Esophagus muscularis mucosa (tissue), 4 donors: ENCODE measurements at places on chromosomes 6 and 20. TPM values are rescaled to one million over a fixed set of nuclear protein-coding genes. Genes with fewer than 3 reads are reported as not detected.

DNA sequence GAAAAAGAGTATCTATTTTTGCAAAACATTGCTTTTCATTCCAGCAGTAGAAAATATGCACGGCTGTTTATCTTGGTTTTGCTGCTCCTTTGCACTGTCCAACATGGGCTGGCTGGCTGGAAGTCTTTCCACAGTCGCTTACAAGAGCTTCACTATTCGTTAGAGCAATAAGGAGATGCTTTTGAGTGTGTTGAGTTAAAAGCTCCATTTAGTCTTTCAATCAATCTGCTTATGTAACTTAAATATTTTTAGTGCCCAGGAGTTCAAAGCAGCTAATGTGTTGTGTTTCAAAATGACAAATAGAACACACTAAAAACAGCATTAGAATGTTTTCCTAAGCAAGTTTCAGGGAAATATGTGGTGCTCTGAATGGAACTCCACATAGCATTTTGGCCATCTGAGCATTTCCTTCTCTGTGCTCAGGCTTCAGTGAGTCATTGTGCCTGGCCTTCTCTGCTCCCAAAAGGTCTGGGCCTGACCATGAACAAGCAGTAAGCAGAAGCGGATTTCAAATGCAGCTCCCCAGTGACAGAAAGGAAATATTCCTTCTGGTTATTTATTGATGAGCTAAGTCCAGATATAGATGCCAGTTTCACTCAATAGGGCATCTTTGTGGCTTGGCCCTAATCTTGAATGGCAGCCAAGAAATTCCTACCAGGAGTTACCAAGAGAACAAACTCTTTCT, 580.3 kb downstream of the TENT5A start:
- no peaks in the 10 kb centered on the region for H3K36me3 ChIP-seq
- DNase-seq = no peak
- no peak overlapping the region for H3K27ac ChIP-seq
- no peaks in the 10 kb centered on the region for H3K27me3 ChIP-seq

GRCh38 chr20:43925801-43926200, 11.1 kb downstream of the TOX2 start:
- H3K4me1 ChIP-seq = no peaks in the 10 kb centered on the region
- no peaks in the 10 kb centered on the region for H3K27me3 ChIP-seq
- no peak for DNase-seq
- no peak overlapping the region for H3K27ac ChIP-seq
- no peak overlapping the region for H3K4me3 ChIP-seq

GRCh38 chr6:73728548-73729205, 32.7 kb downstream of the CD109 start:
- H3K4me3 ChIP-seq = no peak overlapping the region
- peaks cover 5% of the 10 kb centered on the region for H3K4me1 ChIP-seq
- DNase-seq = no peak

DNA sequence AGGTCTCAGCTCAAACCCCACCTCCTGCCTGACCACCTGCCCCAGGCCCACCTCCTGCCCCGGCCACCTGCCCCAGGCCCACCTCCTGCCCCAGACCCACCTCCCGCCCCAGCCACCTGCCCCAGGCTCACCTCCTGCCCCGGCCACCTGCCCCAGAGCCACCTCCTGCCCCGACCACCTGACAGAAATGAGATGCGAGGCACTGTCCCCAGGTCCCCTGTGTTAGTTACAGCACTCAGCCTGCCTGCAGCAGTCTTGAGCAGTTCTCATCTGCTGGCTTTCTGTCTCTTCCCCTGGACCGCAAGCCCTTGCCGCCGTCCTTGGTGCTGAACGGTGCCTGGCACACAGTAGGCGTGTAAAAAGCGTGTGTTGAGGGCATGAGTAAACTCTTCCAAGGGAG, 79.5 kb downstream of the CDH4 start:
- H3K4me1 ChIP-seq = no peaks in the 10 kb centered on the region
- H3K4me3 ChIP-seq = no peak overlapping the region
- DNase-seq = peak; percentile 95

GRCh38 chr6:75288023-75288422, 3.4 kb upstream of the TMEM30A start:
- no peaks in the 10 kb centered on the region for H3K36me3 ChIP-seq
- no peak overlapping the region for H3K27ac ChIP-seq
- no peak overlapping the region for H3K4me3 ChIP-seq
- peaks cover 33% of the 10 kb centered on the region for H3K4me1 ChIP-seq
- H3K27me3 ChIP-seq = no peaks in the 10 kb centered on the region

- peak overlapping the region; percentile 44 for H3K4me3 ChIP-seq
- H3K4me1 ChIP-seq = peaks cover 34% of the 10 kb centered on the region
- H3K36me3 ChIP-seq = no peaks in the 10 kb centered on the region
- no peaks in the 10 kb centered on the region for H3K27me3 ChIP-seq
Observed at GRCh38 chr6:142819603-142820337, 125.2 kb downstream of the HIVEP2 start.

GRCh38 chr6:127452803-127453202, 6.4 kb downstream of the KIAA0408 start:
- DNase-seq = no peak
- no peaks in the 10 kb centered on the region for H3K4me1 ChIP-seq
- H3K27me3 ChIP-seq = no peaks in the 10 kb centered on the region
- no peak overlapping the region for H3K4me3 ChIP-seq
- H3K36me3 ChIP-seq = no peaks in the 10 kb centered on the region

DNA sequence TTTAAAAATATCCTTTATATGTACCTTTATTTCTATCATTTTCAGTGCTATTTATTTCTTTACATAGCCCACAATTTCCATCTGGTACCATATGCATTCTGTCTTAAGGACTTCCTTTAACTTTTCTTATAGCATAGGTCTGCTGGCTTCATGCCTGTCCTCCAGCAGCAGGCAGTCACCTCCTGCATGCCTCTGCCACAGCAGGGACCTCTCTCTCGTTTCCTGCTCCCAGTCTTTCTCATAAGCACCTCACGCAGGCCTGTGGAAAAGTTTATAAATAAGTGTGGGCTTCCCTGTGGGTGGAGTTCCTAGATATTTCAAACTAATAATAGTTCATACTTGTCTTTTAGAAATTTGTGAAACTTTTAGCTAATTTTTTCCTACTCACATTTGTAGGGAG, 133.9 kb downstream of the KCNQ5 start:
- H3K4me1 ChIP-seq = peaks cover 20% of the 10 kb centered on the region
- no peak overlapping the region for H3K27ac ChIP-seq
- H3K36me3 ChIP-seq = no peaks in the 10 kb centered on the region
- no peak for DNase-seq
- H3K27me3 ChIP-seq = no peaks in the 10 kb centered on the region

DNA sequence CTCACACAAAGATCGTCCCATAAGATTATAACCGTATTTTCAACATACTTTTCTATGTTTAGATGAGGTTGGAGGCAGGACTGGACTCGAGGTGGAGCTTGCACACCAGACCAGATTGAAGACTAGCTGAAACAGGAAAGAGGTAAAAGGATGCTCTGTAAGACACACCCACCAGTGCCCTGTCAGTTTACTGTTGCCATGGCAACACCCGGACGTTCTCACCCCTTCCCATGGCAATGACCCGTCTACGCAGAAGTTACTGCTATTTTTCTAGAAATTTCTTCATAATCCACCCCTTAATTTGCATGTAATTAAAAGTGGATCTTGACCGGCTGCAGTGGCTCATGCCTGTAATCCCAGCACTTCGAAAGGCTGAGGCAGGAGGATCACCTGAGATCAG, 13.6 kb upstream of the SRSF6 start:
- no peaks in the 10 kb centered on the region for H3K27me3 ChIP-seq
- no peak overlapping the region for H3K4me3 ChIP-seq
- no peak for DNase-seq
- H3K36me3 ChIP-seq = no peaks in the 10 kb centered on the region
- H3K27ac ChIP-seq = no peak overlapping the region

DNA sequence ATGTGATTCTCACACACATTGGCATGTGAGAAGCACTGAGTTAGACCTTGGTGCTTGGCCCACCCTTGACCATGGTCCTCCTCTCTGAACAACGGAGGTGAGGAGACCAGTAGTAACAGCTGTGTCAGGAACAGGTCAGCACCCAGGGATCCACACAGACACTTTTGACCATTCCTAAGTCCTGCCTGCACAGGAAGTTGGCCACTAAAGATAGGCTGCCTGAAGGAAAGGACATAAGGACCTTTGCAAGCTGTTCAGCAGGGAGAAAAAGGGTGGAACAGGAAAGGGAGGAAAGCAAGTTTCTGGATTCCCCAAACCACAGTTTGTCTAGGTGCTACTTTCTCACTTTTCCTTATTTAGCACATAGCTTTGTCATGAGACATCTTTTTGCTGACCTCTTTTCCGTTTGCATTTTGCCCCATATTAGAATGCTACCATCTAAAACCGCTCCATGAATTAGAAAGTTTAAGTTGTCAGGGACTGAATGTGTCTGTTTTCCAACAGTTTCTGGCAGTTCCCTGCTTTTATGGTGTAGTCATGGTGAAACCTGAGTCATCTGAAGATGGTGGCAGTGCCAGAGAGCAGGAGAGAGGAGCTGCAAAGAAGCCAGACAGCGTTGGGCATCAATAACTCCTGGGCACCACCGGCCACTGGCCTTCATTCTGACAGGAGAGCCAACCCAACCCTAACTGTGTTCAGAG, 1.1 kb upstream of the CD109 start:
- DNase-seq = no peak
- no peaks in the 10 kb centered on the region for H3K27me3 ChIP-seq
- H3K27ac ChIP-seq = peak overlapping the region; percentile 86

DNA sequence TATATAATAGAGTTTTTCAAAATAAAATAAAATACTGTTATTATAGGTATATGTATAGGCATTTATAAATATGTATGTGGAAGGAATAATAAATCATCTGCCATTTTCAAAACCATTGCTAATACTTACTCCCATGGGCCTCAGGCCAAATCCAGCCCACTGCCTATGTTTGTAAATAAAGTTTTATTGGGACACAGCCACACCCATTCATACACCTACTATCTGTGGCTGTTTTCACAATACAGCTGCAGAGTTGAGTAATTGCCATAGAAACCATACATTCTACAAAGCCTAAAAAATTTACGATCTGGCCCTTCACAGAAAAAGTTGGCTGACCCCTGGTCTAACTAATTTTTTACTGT, 9.5 kb downstream of the ALDH5A1 start:
- H3K4me3 ChIP-seq = no peak overlapping the region
- peaks cover 23% of the 10 kb centered on the region for H3K36me3 ChIP-seq
- no peak overlapping the region for H3K27ac ChIP-seq
- no peaks in the 10 kb centered on the region for H3K27me3 ChIP-seq
- peak; percentile 19 for DNase-seq

DNA sequence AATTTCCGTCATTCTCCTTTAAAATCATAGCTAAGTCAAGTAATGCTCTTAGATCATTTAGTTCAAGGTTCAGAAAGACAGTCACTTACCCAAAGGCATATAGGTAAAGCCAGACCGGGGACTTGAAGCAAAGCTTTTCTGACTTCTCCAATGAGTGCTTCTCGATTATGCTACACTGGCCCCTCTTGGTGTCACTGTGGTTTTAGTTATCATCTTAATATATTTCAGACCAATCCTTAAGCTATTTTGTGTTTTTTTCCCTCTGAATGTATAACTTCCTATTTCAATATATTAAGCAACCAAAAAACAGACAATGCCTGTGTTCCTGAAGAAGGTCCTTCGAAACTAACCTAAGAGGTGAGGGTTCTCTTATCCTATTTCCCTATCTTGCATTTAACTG, 3.9 kb downstream of the PRDM1 start:
- H3K36me3 ChIP-seq = no peaks in the 10 kb centered on the region
- no peak overlapping the region for H3K27ac ChIP-seq
- H3K27me3 ChIP-seq = peaks cover 60% of the 10 kb centered on the region
- no peak overlapping the region for H3K4me3 ChIP-seq
- peaks cover 7% of the 10 kb centered on the region for H3K4me1 ChIP-seq

DNA sequence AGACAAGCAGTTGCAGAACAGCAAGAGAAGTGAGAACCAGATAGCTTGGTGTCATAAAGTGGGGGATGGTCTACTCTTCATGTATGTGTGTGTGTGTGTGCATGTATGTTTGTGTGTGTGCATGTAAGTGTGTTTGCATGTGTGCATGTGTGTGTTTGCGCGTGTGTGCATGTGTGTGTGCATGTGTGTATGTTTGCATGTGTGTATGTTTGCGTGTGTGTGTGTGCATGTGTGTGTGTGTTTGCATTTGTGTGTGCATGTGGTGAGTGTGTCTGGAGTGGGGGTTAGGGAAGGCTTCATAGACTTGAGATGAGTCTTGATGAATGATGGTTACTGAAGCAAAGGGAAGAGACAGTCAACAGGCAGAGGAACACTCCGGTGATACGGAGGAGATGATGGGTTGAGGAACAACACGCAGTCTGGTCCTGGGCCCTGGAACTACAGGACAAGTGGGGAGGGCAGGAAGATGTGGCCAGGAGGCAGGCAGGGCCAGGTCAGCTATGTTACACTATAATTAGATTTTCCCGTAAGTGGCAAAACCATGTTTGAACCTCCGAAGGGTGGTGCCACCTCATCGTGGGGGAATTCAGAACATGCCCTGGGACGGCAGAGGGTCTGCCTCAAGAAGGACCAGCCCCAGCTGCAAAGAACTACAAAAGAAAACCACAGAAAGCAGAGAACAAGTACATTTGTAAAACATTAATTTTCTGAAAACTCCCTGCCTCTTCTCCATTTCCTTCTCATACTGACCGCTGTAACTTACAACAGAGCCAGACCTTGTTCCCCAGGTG, 38.7 kb upstream of the PDE10A start:
- H3K36me3 ChIP-seq = no peaks in the 10 kb centered on the region
- no peak overlapping the region for H3K4me3 ChIP-seq
- no peak for DNase-seq
- H3K4me1 ChIP-seq = peaks cover 18% of the 10 kb centered on the region
- no peaks in the 10 kb centered on the region for H3K27me3 ChIP-seq

GRCh38 chr6:44539701-44540355, 152.3 kb downstream of the CDC5L start:
- H3K27ac ChIP-seq = no peak overlapping the region
- H3K4me1 ChIP-seq = no peaks in the 10 kb centered on the region
- no peaks in the 10 kb centered on the region for H3K27me3 ChIP-seq
- DNase-seq = no peak
- H3K36me3 ChIP-seq = no peaks in the 10 kb centered on the region

The GMPR gene
- total RNA-seq = 41.9 TPM

The GRM4 gene
- not detected for total RNA-seq

The HCK gene
- 9.0 TPM for total RNA-seq

The THEMIS gene
- total RNA-seq = 0.39 TPM

The ENPP1 gene
- 35.2 TPM for total RNA-seq

The MYL9 gene
- total RNA-seq = 3,466 TPM

The SIRPB1 gene
- 2.3 TPM for total RNA-seq

The WFDC5 gene
- not detected for total RNA-seq
